ENCODE measurements at places on chromosomes 4 and X.

DNA sequence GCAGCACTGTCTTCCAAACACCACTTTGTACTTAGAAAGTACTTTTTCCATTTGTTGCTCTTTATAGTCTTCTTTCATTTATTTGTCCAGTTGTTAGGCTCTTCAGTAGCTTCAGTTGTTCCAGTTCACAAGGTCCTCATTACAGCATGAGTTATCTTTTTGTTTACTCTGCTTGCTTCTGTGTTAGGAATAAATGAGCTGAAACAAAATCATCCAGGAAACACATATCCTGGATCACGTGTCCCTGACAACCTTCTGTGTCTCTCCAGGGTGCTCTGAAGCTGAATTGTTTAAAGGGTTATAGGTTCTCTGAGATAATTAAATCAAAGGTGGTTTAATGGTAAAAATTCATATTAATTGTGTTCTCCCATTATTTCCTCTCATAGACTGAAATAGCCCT is 19.9 kb upstream of the KLHL8 start:
- DNase-seq: no peak

DNA sequence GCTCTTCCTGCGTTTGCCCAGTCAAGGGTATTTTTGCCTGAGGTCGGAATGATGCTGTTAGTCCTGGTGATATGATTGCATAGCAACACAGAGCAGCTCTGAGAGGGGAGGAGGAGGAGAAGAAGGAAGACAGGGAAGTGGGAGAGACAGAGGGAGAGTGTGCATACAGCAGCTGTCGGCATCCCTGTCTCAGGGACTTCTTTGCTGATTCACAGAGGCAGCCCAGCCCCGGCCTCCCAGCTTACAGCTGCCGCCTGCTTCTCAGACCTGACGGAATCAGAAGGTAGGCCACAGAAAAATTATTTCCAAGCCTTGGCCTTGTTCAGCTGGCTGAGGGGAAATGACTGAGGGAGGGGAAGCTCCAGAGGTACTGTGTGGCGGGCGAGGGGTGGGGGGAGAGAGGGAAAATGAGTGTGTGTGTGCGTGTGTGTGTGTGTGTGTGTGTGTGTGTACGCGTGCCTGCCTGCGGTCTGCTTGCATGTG is 319 bp downstream of the DRP2 start:
- peak; percentile 63 for DNase-seq

DNA sequence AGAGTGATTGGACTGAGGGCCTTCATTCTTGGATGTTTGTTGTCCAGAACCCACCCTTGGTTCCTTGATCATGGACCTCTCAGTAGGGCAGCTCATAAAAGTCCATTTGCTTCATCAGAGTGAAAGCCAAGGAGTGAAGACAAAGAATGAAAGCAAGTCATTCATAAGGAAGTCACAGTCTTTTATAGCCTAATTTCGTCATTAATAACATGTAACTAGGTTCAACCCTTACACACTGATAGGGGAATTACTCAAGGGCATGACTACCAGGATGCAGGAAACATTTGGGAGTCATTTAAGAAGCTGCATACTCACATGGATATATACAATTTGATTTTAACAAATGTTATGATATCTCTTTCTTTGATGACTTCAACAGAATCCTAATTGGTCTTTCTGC is 95.2 kb downstream of the RPA4 start:
- DNase-seq: no peak

GRCh38 chr4:89660444-89661172 is 176.4 kb downstream of the SNCA start:
- DNase-seq: peak; percentile 1

DNA sequence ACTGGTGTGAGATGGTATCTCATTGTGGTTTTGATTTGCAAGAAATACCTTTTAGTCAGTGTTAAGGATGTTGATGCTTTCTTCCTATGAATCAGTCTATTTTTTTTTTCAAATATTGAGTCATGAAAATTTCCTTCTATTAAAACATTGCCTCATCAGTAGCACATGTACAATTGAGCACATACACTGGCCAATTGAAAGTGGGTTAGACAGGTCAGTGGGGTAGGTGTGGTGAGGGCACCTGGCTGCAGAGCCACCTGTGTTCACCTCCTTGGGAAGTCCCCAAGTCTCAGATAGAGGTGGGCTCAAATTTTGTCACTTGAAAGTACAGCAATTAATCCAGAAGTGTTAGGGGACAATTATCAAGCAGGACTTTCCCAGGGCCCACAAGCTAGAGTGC is 243.7 kb downstream of the SPRY1 start:
- peak; percentile 33 for DNase-seq

GRCh38 chr4:16416601-16417000 is 190.3 kb upstream of the TAPT1 start:
- no peak for DNase-seq

All from cardiac fibroblast (primary cell).